ENCODE measurements at places on chromosomes 2 and 18.

- no peak for DNase-seq
These were observed 624.9 kb upstream of the CDH2 start for GRCh38 chr18:28801876-28802275.

DNA sequence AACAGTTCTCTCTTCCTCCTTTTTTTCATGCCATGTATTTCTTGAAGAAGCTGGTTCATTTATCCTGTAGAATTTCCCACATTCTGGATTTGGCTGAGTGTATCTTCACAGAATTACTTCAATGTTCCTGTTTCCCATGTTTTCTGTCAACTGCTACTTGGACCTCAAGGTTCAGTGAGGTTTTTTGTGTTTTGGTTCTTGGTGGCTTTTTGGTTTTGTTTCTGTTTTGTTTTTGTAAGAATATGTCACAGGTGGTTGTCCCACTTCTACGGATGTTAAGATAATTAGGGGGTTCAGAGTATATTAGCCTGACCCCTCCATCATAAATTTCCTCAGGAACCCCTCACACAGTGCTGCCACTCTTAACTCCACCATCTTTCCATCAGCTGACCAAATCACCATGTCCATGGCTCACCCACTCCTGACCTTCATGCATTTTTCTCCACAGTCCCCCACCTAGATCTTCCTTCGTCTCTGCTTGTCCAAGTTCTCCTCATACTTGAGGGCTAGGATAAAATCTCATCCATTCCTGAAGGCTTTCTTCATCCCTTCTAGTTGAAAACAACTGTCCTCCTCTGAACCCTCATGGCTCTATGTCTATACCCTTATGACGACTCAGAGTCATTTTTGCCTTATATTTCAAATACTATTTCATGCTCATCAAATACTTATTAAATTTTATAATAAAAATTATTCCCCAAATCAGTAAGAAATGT, 40.4 kb downstream of the PLEKHM3 start:
- no peak for DNase-seq

DNA sequence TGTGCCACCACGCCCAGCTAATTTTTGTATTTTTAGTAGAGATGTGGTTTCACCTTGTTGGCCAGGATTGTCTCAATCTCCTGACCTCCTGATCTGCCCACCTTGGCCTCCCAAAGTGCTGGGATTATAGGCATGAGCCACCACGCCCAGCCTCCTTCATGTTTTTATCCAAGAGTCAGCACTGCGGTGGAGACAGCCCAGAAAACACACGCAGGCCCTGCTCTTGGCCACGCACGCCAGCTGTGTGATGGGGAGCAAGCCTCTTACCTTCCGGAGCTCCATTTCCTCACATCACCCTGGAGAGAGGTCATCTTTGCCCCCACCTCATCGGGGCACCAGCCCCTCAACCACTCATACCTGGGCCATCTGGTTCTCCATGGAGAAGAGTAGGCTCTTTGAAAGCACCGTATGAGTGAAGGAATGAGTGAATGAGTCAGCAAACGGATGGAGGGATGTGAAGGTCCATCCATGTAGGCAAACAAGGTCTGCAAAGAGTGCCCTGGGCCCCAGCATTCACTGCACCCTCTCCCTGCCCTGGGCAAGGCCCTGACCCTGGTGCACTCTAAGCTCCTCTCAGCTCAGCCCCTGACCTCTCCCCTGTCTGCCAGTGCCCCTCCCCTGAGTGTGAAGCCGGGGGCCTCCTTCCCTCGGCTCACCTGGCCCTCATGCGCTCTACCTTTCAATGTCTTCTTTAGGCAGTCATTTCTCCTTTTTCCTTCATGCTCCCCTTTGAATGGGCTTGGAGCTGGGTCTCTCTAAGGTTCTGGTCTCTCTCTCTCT, 7.4 kb downstream of the GYPC start:
- no peak for DNase-seq

DNA sequence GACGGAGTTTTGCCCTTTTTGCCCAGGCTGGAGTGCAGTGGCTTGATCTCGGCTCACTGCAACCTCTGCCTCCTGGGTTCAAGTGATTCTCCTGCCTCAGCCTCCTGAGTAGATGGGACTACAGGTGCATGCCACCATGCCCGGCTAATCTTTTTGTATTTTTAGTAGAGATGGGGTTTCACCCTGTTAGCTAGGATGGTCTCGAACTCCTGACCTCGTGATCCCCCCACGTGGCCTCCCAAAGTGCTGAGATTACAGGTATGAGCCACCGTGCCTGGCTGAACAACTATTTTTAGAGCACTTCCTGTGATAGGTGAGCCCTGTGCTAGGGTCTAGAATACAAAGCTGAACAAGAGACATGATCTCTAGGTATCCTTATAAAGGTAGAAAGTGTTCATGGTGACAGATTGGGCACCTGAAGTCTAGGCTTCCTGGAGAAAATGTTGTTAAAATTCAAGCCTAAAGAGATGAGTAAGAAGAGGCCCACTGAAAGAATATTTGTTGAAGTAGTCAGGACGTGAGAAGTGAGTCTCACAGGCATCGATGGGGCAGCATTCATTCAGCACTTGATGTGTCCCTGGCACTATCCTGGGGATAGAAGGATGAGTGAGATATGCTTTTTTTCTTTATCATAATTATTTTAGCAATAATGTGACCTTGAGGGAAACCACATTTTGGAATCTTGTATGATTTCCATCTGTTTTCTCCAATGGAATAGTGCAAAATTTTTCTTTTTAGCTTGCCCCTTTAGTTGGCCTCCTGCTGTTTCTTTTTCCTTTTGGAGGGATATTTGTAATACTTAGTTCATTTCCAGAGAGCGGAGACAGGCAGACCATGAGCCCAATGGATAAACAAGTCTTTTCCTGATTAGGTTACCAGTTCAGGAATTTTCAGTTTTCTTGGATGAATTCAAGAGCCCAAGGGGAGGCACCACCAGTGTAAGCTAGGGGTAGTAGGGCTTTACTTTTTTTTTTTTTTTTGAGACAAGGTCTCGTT, 5.1 kb downstream of the ZNF236 start:
- DNase-seq, result no peak

DNA sequence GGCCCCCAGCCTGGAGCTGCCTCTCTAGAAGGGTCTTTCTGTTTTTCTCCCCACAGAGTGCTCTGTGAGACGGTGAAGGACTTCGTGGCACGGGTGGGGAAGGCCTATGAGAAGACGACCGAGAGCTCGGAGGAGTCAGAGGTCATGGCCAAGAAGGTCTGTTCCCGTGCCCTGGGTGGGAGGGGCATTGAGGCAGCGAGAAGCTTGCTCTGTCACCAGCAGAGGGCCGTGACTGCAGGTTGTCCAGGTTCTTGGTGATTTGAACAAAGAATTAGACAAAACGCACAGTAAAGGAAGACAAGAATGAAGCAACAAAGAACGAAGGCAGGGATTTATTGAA, 93.9 kb downstream of the DGKD start:
- no peak for DNase-seq

- no peak for DNase-seq
These were observed 502 bp downstream of the MERTK start for GRCh38 chr2:111898703-111899514.

DNA sequence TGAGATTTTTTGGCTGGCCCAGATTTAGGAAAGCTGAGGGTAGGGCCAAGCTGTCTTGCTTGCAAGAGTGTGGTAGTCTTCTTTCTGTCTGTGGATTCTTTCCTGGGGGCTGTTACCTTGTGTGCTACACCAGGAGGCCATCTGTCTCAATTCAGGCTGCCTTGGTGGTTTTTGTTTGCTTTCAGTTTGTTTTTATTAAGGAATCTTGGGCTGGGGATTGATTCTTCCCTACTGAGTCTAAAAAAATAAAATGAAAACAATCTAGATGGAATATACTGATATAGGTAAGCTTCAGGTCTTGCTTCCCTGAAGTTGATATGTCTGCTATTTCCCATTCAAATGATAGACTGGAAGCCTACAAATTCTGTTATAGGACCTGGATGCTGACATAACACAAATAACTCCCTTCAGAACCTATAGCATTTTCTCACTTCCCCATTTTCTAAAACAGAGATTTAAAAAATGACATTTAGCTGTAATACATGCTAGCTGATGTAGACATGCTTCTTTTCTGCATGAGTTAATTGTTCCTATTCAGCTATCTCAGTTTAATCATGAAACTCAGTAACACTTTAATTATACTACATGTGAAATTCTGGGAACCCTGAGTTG, 5.3 kb downstream of the LHCGR start:
- no peak for DNase-seq

DNA sequence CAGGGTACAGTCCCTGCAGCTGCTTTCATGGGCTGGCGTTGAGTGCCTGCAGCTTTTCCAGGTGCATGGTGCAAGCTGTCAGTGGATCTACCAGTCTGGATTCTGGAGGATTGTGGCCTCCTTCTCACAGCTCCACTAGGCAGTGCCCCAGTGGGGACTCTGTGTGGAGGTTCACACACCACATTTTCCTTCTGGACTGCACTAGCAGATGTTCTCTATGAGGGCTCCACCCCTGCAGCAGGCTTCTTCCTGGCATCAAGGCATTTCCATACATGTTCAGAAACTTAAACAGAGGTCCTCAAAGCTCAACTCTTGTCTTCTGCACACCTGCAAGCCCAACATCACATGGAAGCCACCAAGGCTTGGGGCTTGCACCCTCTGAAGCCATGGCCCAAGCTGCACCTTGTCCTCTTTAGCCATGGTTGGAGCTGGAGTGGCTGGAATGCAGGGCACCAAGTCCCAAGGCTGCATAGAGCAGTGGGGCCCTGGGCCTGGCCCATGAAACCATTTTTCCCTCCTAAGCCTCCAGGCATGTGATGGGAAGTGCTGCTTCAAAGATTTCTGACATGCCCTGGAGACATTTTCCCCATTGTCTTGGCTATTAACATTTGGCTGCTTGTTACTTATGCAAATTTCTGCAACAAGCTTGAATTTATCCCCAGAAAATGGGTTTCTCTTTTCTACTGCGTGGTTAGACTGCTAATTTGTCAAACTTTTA, 250.2 kb upstream of the COPS8 start:
- DNase-seq, result no peak

DNA sequence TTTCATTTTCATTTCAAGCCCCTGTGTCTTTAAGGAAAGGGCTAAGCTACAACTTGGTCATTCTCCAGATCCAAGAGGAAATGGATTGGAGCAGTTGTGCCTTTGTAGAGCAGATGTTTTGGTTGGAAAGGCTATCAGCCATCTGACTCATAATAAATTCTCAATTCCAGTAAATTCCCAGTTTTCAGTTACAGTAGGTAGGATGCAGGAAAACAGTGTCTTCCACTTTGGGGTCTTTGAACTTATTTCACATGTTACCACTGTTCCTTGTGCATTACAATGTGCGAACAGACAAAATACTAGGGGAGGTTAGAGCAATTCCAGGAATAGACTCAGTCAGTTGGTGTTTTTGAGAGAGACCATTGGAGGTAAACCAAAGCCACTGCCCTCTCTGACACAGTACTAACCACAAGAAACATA, 211.9 kb downstream of the BABAM2 start:
- DNase-seq, result no peak

GRCh38 chr2:157336137-157337010, 10.8 kb upstream of the ERMN start:
- peak; percentile 64 for DNase-seq

- DNase-seq, result no peak
These were observed 336.4 kb upstream of the FSHR start for GRCh38 chr2:49490710-49491109.

DNA sequence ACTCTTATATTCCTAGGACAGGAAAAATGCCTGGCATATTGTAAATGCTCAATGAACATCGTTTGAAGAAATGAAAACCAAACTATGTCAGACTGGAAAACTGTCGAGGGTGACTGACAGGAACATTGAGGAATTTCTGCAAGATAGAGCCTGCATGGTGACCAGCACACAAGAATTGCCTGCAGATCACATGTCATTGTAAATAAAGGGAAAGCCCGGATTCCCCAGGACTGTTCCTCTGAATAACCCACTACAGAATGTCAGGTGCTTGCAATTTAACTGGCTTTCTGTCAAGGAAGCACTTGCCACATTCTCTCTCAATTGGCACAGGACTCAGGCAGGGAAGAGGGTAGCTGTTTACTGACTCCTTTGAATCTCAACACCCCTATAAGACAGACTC, 129.0 kb upstream of the REG3G start:
- no peak for DNase-seq

GRCh38 chr2:42071791-42072190, 24.0 kb downstream of the PKDCC start:
- no peak for DNase-seq

- no peak for DNase-seq
These were observed 88.3 kb downstream of the ROCK2 start for GRCh38 chr2:11256166-11256565.

GRCh38 chr2:240205772-240206171, 65.3 kb upstream of the OTOS start:
- DNase-seq, result no peak

DNA sequence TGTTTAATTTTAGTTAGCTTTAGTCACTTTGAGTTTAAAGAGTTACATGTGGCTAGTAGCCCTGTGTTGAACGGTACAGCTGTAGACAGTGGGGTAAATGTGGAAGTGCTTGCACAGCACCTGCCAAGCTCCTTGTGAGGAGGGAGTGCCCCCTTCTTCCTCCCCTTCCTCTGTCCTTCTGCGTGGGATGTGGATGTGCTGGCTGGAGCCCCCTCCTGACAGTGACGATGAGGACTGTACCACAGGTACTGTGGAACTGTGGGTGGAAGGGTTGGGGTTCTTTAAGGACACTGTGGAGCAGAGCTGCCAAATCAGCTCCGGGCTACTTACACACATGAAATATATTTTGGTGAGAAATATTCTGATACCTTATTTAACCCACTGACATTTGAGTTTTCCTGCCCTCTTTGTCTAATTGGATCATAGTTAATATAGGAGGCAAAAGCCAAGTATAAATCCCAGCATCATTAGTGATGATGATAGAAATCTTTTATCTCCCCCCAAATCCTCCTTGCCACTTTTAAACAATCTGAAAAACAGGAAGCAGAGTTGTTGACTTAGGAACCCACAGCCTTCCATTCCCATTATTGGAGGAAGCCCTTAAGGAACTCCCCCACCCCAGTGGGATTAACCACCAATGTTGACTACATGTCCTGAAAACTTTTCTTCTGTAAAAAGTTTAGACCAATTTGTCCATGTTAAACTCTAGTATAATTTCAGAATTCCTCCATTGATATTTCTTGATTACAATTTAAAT, 181.3 kb downstream of the PTPRM start:
- no peak for DNase-seq

DNA sequence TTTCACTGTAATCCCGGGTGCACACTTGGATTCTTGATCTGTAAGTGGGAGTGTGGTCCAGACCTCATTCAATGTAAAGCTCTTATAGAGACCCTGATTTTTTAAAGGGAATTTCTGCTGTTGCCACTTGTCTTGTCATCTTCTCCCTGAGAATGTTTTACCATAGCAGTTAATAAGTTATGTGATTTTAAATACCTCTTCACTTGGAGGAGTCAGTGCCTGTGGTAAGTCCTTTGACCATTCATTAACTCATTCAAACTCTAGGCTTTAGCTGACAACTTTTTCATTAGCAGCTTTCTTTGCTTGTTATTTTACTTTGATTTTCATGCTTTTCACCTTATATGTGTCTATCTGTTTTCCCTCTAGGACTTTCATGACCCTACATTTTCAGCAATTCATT, 51.3 kb downstream of the FMNL2 start:
- DNase-seq, result no peak

GRCh38 chr2:106956416-106956815, 70.4 kb upstream of the ST6GAL2 start:
- no peak for DNase-seq
